NCI-H146 (cell line): ENCODE measurements at places on chromosomes 5 and 9.

GRCh38 chr9:115599898-115600297 is 481.9 kb upstream of the TNC start:
- DNase-seq = no peak

GRCh38 chr5:140222416-140222815 is 47.4 kb downstream of the CYSTM1 start:
- DNase-seq = no peak

DNA sequence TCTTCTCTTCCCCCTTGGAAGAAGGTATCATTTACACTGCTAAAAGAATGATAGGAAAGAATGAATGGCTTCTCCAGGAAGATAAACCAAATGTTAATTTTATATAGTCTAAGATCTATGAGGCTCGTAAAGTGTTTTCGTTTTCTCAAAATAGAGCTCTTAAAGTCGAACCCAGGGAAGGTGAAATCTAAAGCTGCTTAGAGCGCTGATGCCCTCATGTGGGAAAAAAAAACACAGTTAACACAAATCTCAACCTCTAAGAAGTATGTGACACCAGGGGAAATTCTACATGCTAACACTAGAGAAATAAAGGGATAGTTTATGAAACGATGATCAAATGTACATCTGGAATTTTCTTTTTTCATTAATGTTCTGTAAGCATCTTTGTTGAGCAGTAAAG is 257.9 kb downstream of the RASEF start:
- no peak for DNase-seq

DNA sequence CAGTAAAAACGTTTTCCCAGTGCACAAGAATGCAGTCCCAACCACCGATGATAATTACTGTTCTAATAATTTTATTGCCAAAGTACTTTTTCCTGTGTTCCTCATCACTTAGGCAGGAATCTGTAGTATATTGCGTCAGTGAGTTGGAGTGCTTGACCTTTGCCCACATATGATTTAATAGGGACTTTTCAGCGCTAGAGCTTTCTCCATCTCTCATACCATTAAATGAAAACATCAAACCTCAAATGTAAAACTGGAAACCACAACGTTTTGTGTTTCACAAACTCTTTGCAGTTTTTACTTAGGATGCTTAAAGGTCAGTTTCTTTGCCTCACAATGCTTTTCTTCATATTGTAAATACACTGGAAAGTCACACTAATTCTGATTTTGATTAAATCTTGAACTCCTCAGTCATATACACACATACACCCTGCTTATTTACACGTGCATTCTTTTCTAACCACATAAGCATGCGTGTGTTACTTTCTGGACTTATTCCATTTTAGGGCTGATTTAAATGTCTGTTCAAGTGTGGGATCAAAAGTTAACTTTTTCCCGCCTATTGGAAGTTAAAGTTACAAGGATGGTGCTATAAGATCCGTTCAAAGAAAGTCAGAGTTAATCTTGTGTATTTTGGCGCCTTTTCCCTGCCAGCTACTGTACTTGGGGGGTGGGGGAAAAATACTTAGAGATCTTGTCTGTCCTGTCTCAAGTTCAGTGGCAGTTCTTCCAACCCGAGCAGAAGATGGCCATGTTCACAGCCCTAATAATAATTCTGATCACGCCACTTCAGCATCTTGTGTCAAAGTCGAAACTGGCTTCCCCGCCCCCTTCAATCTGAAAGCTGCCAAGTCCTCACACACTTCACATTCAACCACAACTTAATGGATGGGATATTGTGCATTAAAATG is 6.6 kb upstream of the NFIB start:
- DNase-seq = peak; percentile 41

- DNase-seq = no peak
Measured at GRCh38 chr5:148708854-148709253, 54.5 kb upstream of the HTR4 start.

- no peak for DNase-seq
Measured at GRCh38 chr5:92890841-92891244, 690.2 kb downstream of the NR2F1-AS1 start.

DNA sequence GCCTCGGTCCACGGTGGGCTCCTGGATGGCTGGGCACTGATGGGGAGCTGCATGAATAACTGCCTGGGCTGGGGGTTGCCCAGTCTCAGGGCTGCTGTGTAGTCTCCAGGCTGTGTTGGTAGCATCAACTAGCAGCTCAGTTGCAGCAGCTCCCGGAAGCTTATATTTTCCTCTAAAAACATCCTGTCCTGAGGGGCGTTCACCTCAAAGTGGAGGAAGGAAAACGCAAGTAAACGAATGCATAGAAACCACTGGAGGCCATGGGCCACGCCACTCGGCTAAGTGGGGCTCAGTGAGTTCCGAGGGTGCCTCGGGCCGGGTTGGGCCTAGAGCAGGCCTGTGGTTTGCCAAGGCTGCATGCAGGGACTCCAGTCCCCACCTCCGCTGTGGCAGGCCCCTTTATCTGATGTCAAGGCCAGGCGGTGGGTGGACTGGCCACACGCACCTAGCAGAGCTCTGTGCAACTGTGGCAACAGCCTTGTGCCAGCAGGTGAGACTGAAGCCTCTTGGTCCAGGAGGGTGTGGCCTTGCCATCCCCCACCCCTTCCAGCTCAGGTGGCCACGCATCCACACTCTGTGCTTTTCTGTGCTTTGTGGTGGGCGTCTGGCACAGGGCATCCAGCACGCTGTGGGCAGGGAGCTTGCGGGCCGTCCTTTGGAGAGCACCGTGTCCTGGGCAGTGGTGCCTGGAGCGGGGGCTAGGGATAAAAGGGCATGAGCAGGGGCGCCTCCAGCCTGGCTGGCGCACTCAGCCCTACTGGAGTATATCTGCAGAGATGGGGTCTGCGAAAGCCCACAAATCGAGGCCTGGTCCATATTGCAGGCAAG is 15.1 kb downstream of the TCF7 start:
- DNase-seq = no peak

DNA sequence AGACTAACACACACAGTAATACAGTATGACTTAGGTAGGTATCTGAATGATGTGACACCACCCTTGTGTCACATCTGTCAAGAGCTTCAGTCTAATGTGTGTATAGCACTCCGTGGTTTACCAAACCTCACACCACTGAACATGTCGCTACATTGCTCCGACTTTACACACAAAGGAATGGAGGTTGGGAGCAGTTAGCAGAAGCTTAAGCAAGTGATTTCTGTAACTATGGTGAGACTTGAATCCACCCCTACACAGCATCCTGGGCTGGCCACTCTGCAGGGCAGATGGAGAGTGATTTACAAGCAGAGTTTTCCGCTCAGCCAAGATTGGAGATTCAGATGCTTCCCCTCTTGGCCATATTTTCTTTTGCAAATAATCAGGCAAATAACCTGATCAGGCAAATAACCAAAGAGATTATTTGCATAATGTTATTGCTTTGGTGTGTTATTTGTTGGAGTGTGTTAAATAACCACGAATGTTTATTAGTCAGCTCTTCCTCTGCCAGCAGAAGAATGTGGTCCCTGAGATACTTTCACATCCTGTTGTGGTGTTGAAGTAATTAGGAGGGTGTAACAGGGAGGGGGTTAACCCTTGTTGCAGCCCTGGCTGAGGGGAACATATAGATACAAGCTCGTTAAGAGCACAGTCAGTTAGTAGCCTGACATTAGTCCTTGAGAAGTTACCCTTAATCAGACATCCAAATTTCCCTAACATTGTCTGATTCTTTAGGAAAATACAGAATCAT is 92.8 kb downstream of the SNX18 start:
- DNase-seq = no peak

DNA sequence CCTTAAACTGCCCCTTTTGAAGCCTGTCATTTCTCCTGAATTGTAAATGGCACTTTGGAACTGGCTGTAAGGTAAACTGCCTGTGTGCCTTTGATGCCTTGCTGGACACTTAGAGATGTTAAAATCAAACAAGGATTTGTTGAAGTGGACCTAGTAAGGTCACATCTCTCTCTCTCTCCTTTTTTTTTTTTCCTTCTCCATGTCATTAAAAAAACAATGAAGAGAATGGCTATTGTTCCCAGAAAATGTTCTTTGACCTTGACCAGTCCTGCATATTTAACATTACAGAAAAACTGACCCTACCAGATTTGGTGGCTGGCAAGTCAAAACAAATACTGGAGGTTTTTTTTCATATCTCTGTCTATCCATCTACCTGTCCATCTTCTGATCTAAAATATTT is 2.9 kb upstream of the DAB2 start:
- no peak for DNase-seq

- DNase-seq = no peak
Measured at GRCh38 chr5:176748967-176749935, 61.1 kb upstream of the UNC5A start.

GRCh38 chr5:55533521-55534435 is 986 bp downstream of the PLPP1 start:
- peak; percentile 71 for DNase-seq

- peak; percentile 66 for DNase-seq
Measured at GRCh38 chr5:122515709-122516431, 203.8 kb downstream of the SNCAIP start.

- no peak for DNase-seq
Measured at GRCh38 chr5:75510417-75510835, 1.0 kb downstream of the CERT1 start.

DNA sequence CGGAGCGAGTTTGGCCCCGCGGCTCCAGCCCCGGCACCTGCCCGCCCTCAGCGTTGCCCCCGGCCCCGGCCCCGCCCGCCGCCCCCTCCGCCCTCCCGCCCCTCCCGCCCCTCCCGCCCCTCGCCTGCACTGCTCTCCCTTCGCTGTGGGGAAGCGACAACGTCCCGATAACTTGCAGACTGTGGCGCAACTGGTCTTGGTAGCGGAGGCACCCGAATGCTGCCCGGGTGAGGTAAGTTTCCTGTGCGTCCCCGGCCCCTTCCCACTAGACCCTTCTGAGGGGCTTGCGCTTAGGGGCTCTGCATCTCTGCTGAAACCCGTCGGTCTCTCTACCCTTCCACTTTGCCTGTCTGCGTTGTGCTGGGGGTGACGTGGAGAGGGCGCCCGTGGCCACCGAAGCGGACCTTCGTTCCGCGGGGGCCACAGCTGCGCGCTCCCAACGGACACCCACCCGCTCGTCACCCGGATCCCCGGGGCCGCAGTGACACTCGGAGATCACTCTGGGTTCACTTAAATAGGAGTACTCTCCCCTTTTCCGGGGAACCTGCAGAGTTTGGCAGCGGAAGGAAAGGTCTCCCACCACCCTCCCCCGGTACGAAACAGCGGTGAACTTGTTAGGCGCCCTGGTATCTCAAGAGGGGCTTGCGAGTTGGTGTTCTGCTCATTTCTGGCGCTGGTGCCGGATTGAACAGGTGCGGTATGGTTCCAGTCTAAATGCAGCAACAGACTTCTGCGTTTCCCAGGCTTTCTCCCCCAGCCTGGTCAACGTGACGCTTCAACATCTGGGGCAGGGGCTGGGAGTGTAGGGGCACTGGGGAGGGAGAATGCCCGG is 707 bp downstream of the PIP5K1B start:
- DNase-seq = peak; percentile 75

DNA sequence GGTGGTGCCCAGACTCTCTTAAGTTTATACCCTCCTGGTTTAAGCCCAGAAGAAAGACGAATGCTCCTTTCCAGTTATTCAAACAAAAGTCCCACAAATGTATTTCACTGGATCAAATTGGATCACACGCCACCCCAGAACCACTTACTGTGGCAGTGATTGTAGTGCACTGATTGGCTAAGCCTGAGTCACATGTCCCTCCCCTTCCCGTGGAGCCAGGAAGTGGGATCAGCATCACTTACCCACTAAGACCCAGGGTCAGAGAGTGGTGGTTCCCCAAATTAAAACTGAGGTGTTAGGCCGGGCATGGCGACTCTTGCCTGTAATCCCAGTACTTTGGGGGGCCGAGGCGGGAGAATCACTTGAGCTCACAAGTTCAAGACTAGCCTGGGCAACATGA is 29.5 kb upstream of the CCDC180 start:
- no peak for DNase-seq

- no peak for DNase-seq
Measured at GRCh38 chr5:20514145-20514544, 526.1 kb upstream of the CDH18 start.

- peak; percentile 96 for DNase-seq
Measured at GRCh38 chr5:34001241-34001841, 6.5 kb downstream of the AMACR start.

DNA sequence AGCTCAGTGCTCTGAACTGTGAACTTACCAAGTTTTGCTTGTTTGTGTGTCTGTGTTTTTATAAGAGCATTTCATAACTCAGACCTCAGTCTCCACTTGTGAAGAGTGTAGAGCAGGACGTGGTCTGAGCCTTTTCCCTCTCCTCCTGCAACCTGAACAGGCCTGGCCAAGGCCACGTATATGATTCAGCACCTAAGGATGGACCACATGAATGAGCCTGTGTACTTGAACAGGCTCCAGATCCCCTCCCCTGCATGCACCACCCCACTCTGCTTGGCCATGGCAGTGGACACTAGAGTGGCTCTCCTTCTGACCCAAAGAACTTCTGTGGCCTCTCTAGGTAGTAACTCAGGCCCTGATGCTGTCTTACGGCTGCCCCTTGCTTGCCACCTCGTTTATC is 125.9 kb upstream of the FSTL4 start:
- no peak for DNase-seq

DNA sequence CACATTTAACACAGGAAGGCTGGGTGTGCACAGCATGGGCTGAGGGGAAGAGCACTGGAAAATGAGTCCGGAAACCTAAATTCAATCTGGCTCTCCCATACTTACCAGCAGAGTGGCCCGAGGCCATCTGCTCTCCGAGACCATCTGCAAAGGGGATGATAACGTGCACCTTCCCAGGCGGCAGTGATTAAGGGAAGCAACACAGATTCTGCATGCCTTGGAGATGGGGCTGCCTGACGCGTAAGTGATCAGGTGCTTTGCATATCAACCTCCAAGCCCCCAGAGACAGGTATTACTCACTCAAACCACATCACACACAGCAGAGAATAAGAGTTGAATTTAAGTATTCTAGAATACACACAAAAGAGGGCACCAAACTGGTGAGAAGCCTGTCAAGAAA is 9.1 kb downstream of the EPB41L4B start:
- DNase-seq = no peak

DNA sequence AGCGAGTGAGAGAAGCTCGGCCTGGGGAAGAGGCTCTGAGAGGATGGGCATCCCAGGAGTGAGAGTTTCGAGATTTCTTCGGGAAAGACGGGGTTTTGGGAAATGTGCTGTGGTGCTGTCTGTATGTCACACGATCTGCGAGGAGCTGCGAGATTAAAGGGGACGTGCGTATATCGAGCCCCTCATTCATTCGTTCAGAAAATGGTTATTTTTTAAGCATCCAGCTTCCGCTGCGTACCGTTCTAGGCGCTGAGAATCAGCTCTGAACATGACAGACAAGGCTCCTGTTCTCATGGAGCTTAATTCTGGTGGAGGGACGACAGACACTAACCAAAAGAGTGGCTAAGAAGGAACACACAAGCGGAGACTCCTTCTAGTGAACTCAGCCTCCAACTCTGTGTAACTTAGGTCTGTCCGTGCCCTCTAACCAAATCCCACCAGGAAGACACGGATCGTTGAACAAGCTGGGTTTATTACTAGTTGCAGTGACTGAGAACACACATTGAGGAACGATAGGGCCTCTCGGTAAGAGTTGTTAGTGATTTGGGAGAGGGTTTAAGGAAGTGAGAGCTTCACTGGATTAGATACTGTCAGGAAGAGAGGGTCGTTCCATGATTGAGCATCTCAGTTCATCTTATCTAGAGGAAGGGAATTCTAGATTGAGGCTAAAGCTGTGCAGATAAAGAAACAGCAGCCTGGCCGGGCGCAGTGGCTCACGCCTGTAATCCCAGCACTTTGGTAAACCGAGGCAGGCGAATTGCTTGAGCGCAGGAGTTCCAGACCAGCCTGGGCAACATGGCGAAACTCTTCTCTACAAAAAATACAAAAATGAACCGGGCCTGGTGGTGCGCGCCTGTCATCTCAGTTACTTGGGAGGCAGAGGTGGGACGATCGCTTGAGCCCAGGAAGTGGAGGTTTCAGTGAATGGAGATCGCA is 1.0 kb upstream of the FBXW11 start:
- no peak for DNase-seq
